ENCODE measurements at places on chromosomes 2 and 18.

DNA sequence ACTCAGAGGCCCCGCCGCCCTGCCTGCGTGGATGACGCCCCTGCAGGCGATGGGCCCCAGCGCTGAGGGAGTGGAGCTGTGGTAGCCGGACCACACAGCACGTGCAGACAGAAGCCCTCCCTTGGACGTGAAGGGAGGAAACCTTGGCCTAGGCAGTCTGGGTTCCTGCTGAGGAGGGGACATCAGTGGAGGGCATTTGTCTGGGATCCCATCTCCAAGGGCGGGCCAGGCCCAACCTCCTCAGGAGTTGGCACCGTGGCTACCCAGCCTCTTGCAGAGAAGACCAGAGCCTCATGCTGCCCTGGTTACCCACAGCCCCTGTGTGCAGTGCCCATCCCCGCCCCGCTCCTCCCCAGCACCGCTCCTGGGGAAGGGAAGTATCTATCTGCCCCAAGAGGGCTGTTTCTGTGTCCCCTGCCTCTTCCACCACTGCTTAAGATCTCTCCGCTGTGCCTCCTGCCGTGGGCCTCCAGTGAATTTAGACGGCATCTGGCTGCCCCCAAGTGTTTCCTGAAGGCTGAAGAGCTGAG is 241.8 kb downstream of the KLHL29 start:
- H3K27me3 ChIP-seq: peaks cover 5% of the 10 kb centered on the region
- no peak overlapping the region for H3K27ac ChIP-seq
- H3K4me3 ChIP-seq: no peak overlapping the region
- no peak for DNase-seq
- peaks cover 15% of the 10 kb centered on the region for H3K36me3 ChIP-seq

DNA sequence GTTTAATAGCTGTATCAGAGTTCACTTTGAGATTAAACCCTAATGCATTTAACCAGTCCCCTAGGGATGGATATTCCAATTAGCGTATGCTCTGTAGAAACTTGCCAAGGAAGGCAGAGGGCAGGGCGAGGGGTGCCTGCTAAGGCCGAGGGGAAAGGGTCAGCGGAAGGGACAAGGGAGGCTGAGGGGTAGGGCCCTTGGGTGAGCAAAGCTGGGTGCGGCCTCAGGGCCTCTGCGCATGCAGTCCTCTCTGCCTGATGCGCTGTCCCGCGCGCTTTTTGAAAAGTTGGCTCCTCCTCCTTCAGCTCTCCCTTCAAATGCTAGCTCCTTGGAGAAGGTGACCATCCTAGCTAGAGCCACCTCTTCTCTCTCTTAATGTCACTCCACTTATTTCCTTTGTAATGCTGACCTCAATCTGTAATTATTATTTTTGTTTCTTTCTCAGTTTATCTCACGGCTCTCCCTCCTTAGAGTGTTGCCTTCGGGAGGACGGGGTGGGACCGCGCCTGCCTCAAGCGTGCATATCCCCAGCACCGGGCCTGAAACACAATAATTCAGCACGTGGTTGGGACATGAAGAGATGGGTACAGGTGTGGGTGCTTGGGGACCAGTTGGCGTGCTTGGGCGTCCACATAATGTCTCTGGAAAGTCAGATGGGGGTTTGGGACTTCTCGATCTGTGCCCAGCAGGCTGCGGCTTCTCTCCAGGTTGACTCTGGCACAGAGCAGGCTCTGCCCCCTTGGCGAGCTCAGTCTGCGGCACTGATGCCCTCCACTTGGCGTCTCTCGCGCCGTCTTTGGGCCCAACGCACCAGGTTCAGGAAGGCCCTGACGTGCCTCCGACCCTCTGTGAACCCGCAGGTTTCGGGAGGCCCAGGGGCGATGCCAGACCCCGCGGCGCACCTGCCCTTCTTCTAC is 10.0 kb downstream of the ZAP70 start:
- no peak overlapping the region for H3K4me3 ChIP-seq
- peaks cover 18% of the 10 kb centered on the region for H3K27me3 ChIP-seq
- no peak for DNase-seq
- no peak overlapping the region for H3K27ac ChIP-seq
- H3K36me3 ChIP-seq: peaks cover 4% of the 10 kb centered on the region

DNA sequence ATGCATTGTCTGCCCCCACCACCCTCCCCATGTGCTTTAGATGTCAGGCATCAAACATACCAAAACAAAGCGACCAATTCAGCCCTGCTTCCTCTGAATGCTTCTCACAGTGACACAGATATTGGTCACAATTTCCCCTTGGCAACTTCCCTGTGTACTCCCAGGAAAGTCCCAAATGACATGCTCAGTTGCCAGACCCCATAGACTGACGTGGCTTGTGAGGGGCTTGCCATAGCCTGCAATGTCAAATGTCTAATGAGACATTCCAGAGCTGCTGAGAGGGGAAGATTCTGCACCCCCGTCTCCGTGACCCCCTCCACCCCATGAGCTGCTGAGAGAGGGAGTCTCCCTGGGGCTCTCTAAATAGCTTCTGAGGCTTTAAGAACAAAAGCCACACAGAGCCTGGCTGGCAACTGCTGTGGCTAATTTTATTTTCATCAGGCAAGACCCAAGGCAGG is 47.3 kb downstream of the RFTN2 start:
- H3K27ac ChIP-seq: no peak overlapping the region
- H3K4me3 ChIP-seq: no peak overlapping the region
- no peak for DNase-seq
- H3K4me1 ChIP-seq: no peaks in the 10 kb centered on the region
- H3K36me3 ChIP-seq: no peaks in the 10 kb centered on the region

GRCh38 chr2:227766373-227766883 is 20.7 kb downstream of the SCYGR8 start:
- DNase-seq: peak; percentile 60
- no peak overlapping the region for H3K27ac ChIP-seq
- H3K36me3 ChIP-seq: no peaks in the 10 kb centered on the region
- H3K4me3 ChIP-seq: no peak overlapping the region

DNA sequence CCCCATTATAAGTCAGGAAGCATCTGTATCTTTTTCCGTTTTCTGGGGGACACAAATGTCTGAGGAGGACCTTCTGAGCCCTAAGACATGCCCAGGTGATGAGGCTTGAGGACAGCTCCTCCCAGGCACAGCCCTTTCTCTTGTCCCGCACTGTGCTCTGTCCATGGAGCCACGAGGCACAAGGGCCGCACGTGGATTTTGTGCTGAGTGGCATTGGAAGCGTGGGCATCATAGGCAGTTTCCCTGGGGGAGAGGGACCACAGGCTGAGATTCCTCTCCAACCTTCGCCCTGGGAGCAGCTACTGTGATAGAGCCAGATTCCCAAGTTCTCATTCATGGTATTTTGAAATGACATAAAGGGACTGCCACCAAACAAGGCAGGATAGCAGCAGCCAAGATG is 139.9 kb downstream of the SH3RF3 start:
- peaks cover 14% of the 10 kb centered on the region for H3K27me3 ChIP-seq
- H3K4me1 ChIP-seq: no peaks in the 10 kb centered on the region
- no peak overlapping the region for H3K27ac ChIP-seq
- H3K4me3 ChIP-seq: no peak overlapping the region
- no peaks in the 10 kb centered on the region for H3K36me3 ChIP-seq
- no peak for DNase-seq

- peaks cover 49% of the 10 kb centered on the region for H3K4me1 ChIP-seq
- peaks cover 16% of the 10 kb centered on the region for H3K36me3 ChIP-seq
- H3K4me3 ChIP-seq: no peak overlapping the region
- peak; percentile 58 for DNase-seq
- no peaks in the 10 kb centered on the region for H3K27me3 ChIP-seq
Measured at GRCh38 chr2:46117379-46117778, 179.8 kb upstream of the EPAS1 start.

GRCh38 chr18:77234504-77235365 is 14.9 kb upstream of the GALR1 start:
- H3K4me1 ChIP-seq: no peaks in the 10 kb centered on the region
- peaks cover 5% of the 10 kb centered on the region for H3K27me3 ChIP-seq
- DNase-seq: no peak
- H3K36me3 ChIP-seq: peaks cover 16% of the 10 kb centered on the region

DNA sequence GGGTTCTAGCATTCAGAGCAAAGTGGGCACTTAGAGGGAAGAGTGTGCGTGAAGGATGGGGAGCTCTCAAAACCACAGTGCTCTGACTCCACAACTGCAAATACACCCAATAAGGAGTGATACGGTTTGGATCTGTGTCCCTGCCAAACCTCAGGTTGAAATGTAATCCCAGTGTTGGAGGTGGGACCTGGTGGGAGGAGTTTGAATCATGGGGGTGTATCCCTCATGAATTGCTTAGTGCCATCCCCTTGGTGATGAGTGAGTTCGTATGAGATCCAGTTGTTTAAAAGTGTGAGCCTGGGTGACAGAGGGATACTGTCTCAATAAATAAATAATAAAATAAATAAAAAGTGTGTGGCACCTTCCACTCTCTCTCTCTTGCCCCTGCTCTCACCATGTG is 50.3 kb upstream of the CCDC85A start:
- peak overlapping the region; percentile 20 for H3K27ac ChIP-seq
- peaks cover 4% of the 10 kb centered on the region for H3K27me3 ChIP-seq
- H3K36me3 ChIP-seq: peaks cover 1% of the 10 kb centered on the region

- no peak for DNase-seq
- H3K27ac ChIP-seq: peak overlapping the region; percentile 15
- peaks cover 11% of the 10 kb centered on the region for H3K4me1 ChIP-seq
- H3K36me3 ChIP-seq: no peaks in the 10 kb centered on the region
- H3K4me3 ChIP-seq: no peak overlapping the region
Measured at GRCh38 chr2:160033732-160034392, 28.6 kb downstream of the PLA2R1 start.

DNA sequence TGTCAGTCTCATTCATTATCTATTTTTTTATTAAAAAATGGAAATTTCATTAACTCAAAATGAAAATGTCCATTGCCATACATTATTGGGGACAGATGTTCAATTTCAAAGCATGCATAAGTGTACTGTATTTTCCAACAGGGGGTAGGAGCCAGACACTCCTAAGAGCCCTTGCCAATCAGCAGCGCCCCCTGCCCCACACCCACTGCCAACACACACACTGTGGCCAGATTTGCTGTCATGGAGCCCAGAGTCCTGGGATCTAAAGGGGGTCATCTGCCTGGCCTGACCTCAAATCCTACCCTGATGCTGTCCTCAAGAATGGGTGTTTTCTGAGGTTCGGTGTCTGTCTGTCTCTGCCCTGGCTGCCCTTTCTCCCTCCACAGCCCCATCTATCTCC is 162.2 kb upstream of the TWIST2 start:
- no peaks in the 10 kb centered on the region for H3K36me3 ChIP-seq
- H3K27ac ChIP-seq: peak overlapping the region; percentile 87
- DNase-seq: no peak
- peaks cover 10% of the 10 kb centered on the region for H3K27me3 ChIP-seq

GRCh38 chr18:28149810-28150420 is 27.0 kb downstream of the CDH2 start:
- H3K4me3 ChIP-seq: no peak overlapping the region
- no peaks in the 10 kb centered on the region for H3K27me3 ChIP-seq
- no peak for DNase-seq
- peaks cover 18% of the 10 kb centered on the region for H3K36me3 ChIP-seq
- H3K4me1 ChIP-seq: peaks cover 65% of the 10 kb centered on the region

DNA sequence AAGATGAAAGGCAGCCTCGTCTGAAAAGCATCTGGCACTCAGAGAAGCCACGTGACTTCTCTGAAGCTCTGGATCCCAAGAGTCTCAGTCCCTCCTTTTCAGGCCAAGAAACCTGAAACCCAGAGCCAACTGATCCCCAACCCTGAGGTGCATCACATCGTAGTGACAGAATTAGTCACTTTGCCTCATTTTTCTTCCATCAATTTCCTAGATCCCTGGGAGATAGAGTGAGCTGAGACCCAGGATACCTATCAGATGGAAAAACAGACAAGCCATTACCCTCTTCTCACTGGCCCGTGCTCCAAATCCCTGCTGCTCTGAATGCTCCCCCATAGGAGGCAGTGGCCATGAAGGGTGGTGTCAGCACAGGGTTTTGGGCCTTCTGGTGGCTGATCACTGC is 113.1 kb downstream of the ALK start:
- peaks cover 2% of the 10 kb centered on the region for H3K27me3 ChIP-seq
- H3K4me3 ChIP-seq: no peak overlapping the region
- no peaks in the 10 kb centered on the region for H3K4me1 ChIP-seq
- DNase-seq: no peak

- no peaks in the 10 kb centered on the region for H3K4me1 ChIP-seq
- H3K27ac ChIP-seq: no peak overlapping the region
- no peaks in the 10 kb centered on the region for H3K27me3 ChIP-seq
Measured at GRCh38 chr2:191933307-191934105, 86.6 kb upstream of the CAVIN2 start.

DNA sequence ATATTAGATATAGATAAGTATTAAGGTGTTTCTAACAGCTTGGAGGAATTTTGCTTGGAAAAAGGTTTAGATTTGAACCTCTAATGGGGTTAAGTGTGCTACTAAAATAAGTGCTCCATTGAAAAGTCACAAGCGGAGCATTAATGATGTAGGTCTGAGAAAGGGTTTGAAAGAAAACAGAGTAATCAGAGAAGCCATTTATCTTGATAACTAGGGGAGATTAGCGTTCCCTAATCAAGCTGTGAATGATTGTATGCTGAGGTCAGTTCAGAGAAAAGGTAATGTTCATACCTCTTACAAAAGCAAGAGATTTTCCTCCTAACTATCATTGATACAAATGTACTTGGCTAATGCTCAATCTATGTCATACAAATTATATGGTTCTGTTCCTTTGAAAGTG is 1.5 kb downstream of the ARHGAP25 start:
- no peaks in the 10 kb centered on the region for H3K36me3 ChIP-seq
- peaks cover 2% of the 10 kb centered on the region for H3K27me3 ChIP-seq
- no peak for DNase-seq
- no peak overlapping the region for H3K4me3 ChIP-seq
- no peak overlapping the region for H3K27ac ChIP-seq
- H3K4me1 ChIP-seq: peaks cover 32% of the 10 kb centered on the region

DNA sequence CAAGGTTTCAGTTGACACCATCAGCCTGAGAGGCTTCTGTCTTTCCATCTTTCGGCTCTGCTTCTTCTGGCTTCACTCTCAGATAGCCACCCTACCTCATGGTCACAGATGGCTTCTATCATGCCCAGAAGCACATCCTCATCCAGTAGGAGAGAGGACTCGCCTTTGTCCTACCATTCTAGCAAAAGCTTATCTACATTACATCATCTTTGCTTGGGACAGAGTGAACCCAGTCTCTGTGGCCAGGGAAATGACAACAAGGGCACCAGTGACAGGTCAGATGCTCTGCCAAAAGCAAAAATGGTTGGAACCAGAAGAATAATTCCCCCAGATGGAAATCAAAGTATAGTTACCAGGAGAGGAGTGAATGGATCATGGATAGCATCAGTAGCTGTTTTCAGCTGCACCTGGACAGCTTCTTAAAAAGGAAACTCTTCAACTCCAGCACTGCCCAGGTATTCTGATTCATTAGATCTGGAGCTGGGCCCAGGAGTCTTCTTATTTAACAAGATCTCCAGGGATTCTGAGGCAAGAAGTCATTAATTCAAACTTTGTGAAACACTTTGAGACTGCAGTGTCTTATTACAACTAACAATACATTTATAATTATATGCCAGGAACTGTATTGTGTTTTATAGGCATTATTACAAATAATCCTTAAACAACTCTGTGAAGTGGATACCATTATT is 257.7 kb upstream of the UBE2E3 start:
- no peak overlapping the region for H3K27ac ChIP-seq
- no peak overlapping the region for H3K4me3 ChIP-seq
- H3K4me1 ChIP-seq: peaks cover 16% of the 10 kb centered on the region
- DNase-seq: peak; percentile 64
